ENCODE measurements at places on chromosomes 4 and X.
A peak's percentile ranks its signal among the peaks of the same experiment; 100 is the strongest.

DNA sequence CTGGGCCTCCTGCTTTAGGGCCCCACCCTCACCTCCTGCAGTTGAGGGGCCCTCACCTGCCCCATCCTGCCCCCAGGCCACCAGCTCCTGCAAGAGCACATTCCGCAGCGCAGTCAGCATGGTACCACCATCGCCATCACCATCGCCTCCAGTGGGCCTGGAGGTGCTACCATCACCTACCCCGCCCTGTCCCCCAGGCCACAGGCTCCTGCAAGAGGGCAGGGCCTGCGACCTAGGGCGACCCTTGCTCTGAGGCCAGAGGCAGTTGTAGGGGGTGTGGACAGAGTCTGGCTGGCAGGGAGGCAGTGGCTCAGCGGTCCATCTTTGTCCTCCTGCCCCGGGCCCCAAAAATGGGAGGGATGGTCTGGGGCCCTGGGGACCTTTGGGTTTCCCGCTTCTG is 3.9 kb upstream of the HAUS7 start:
- DNase-seq = no peak

- DNase-seq = peak; percentile 28
Measured at GRCh38 chrX:41828826-41829225, 94.5 kb downstream of the CASK start.

- DNase-seq = no peak
Measured at GRCh38 chr4:124209626-124210025, 502.9 kb downstream of the ANKRD50 start.

- peak; percentile 18 for DNase-seq
Measured at GRCh38 chrX:139828033-139828432, 104.8 kb downstream of the ATP11C start.

- no peak for DNase-seq
Measured at GRCh38 chr4:86892636-86892960, 376 bp upstream of the C4orf36 start.

GRCh38 chr4:27397886-27398285 is 537.2 kb downstream of the STIM2 start:
- DNase-seq = peak; percentile 89

DNA sequence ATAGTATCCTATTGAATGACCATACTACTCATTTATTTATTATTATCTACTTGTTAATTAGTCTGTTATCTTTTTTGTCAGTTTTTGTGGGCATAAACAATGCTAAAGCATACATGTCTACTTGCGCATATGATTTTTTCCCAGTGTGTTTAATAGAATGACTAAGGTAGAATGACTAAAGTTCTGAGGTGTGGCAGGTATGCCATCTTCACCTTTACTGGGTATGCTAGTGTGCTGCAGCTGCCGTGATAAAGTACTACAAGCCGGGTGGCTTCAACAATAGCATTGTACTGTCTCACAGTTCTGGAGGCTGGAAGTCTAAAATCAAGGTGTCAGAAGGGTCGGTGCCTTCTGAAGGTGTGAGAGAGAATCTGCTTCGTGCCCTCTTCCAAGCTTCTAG is 19.2 kb downstream of the CD38 start:
- DNase-seq = no peak

DNA sequence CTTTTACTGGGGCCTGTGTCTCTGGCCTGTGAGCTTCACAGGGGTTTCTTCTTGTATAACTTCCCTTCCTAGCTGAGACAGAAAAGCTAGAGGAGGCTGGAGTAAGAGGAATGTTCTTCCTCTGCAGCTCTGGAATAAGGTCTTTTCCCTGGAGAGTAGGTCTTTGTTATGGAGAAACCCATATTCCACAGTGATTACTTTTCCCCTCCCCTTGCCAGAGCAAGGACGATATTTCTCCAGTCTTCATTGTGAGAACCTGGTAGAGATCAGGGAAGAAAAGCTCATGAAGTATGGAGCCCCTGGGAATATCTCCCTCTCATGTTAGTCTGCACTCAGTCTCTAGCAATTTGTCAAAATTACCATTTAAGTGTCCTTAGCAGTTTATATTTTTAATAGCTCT is 18.7 kb upstream of the GLRB start:
- no peak for DNase-seq

DNA sequence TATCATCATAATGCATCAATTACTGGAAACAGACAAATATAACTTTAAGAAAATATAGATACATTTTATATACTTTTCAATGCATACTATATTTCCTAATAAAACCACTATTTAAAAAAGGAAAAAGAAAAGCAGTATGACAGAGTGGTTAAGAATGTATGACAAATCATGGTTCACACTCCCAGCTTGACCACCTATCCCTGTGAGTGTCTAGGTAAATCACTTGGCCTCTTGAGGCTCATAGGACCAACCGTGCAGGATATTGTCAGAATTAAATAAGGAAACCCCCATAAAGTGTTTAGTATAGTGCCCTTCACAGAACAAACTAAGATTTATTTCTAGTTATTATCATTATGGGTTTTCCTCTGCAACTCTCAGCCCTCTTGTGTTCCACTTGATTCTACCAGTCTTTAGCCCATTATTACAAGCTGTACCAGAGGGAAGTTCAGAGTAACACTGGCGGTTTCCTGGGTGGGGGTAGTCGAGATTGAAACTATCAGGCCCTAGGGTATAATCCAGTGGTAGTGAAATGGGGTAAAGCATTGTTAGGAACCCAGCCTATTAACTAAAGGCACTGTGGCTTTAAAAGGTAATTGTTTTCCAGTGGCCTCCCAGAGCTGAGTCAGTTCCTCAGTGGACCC is 55.5 kb upstream of the PAK3 start:
- peak; percentile 49 for DNase-seq

DNA sequence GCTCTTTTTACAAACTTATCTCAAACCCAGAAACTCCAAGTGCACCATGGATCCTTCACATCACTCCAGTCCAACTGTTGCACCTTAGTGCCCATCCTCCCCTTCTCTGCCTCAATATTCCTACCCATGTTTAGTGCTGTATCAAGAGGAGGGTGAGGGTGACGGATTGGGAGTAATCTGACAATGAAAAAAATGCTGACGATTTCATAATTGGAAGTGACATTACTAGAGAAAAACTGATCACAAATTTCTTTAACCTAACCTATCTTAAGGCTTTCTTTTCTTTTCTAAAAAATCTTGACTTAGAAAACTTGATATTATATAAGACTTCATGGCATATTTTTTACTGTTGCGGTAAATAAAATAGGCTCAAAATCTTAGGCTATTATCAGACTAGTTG is 1.5 kb upstream of the DCAF12L2 start:
- no peak for DNase-seq

DNA sequence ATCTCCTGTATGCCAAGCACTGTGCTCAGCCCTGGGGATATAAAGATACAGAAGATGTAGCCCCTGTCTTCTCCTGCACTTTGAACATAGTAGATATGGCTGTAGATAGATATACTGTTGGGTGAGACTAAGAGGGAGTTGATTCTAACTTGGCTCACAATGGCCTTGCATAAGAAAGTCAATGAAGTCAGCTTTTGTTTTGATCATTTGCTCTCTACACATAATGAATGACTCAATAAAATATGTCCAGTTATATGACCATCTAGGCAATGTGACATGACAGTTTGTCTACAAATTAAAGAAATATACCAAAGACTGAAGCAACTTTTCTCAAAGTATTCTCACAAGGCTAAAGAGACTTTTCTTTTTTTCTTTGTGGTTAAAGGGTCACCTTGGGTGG is 147.6 kb upstream of the DIPK2B start:
- peak; percentile 51 for DNase-seq

- peak; percentile 56 for DNase-seq
Measured at GRCh38 chrX:40543661-40544328, 37.0 kb upstream of the ATP6AP2 start.

- DNase-seq = no peak
Measured at GRCh38 chr4:15740764-15741404, 37.2 kb upstream of the CD38 start.

DNA sequence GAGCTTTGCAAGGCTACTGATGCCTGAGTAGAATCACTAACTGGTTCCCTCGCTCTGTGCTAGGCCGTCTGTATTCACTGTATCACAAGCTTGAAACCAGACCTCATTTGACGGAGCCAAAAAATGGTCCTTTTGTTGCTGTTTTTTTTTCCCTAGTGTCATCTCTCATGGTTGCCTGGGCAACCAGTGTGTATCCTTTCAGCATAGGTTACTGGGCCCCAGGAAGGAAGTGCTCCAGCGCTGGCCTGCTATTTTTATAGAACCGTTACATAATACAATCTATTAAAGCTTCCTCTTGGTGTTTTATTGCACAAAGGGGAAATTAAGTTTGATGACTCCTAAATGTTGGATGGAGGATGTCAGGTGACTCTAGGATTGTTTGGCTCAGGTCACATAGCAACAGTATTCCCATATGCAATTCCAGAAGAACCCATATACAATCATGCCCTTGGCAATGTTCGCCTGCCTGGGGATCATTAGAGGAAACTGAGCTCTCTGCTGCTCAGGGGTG is 220.4 kb downstream of the SPRY1 start:
- peak; percentile 57 for DNase-seq

GRCh38 chrX:104137496-104137895 is 19.3 kb downstream of the SLC25A53 start:
- peak; percentile 22 for DNase-seq

GRCh38 chr4:176735300-176735699 is 57.4 kb downstream of the VEGFC start:
- peak; percentile 60 for DNase-seq

DNA sequence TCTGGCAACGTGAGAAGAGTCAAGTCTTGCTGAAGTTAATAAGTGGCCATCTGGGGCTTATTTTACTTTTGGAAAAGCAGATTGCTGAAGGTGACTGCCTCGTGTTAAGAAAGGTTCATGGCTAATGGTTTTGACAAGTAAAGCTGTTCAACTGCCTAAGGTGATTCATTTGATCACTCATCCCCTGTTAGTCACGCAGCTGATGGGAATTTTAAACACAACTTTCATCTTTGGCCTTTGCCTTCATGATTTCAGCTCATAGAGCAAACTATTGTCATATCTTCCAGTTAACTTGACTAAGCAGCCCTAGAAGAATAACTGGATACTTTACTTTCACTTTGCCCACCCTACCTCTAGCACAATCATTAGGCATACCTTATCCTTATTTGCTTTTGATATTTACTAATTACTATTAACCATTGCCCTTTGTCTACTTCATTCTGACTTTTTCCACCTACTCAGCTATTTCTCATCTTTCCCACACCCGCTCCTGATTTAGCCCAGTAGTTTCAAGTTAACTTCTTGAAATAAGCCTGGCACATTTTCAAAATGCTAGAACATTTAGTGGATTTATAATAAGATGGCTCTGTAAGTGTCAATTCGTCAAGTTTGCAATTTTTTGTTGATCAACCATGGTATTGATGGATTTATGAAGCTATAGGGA is 170.6 kb upstream of the S100G start:
- DNase-seq = peak; percentile 79

- no peak for DNase-seq
Measured at GRCh38 chr4:25466966-25467697, 90.1 kb downstream of the ANAPC4 start.

GRCh38 chr4:182925298-182925757 is 8.1 kb upstream of the DCTD start:
- peak; percentile 85 for DNase-seq

DNA sequence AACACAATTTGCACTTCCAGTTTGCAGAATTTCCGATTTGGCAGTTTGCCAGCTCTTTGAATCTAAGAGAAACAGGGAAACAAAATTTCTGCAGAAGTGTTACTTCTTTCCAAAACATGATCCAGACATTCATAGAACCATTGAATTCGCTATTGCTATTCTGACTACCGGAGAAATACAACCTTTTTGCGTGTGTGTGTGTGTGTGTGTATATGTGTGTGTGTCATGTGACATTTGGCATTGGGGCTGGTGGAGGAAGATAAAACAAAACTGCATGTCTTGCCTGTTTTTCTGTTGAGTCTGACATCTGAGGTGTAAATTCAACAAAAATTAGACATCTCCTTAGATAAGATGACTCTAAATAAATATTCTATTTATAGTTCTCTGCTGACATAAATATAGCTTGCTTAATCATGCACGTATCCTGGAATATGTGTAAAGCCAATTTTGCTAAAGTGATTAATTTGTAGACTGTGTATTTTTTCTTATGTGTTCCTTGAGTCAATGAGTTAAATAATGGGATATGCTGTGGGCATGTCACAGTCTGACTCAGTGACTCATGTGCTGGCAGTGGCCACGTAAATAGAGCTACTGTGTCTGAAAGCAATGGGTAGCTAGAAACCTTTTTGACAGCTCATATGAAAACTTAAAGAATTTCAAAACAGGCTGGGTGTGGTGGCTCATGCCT is 98.9 kb downstream of the HPGD start:
- peak; percentile 74 for DNase-seq

DNA sequence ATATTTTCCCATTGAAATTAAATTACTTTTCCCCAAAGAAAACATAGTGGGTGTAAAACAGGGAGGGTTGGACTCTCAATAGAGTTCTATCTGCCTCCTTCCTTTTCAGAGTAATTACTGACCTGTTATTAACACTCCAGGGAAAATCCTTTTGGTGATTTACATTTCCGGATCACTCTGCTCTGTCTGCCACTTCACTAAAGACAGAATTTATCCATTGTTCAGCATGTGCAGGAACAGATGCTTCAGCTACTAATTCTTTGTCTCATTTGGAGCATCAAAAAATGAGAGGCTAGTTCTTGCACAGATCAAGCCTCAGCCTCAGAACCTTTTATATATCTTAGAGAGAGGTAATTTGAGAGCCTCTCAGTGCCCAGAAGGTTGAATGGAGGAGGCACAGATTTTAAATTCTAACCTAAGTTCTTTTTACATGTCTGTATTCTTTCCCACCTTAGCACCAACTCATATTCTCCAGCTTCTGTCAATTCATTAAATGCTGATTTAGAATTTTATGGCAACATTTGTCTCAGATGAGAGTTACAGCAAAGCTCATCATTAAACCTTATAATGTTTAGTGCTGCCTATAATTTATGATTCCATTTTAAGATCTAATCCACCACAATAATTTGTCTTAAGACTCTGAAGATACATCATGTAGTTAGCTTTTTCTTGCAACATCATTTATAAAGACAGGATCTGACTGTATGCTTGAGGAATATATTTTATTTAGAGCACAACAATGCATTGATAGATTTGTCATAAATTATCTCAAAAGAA is 1494.4 kb downstream of the STIM2 start:
- no peak for DNase-seq

DNA sequence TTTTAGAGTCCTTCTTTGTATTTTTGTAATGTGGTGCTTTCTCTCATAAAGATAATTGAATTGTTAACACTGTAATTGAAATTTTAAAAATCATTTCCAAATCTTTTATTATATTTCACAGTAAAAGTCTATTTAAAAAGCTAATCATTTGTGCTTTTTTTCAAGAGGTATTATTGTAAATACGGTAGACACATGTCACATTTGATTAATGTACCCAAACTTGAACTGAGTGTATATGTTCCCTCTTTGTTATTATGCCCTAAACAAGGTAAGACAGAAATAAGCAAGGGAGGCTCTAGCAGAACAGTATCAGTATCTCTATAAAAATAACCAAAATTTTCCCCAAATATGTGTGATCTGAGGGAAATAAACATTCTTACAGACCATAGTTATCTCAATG is 21.5 kb upstream of the LARP1B start:
- no peak for DNase-seq
